Naive thymus-derived CD8-positive, alpha-beta T cell (primary cell): ENCODE measurements at places on chromosomes 4 and X. TPM values are rescaled to one million over a fixed set of nuclear protein-coding genes. Genes with fewer than 3 reads are reported as not detected.

The MAGED4 gene
- 1.5 TPM for total RNA-seq

The GAGE12F gene
- total RNA-seq = not detected

GRCh38 chr4:81629366-81629765 is 157.7 kb upstream of the RASGEF1B start:
- no peak overlapping the region for H3K27ac ChIP-seq
- no peak overlapping the region for H3K4me3 ChIP-seq
- H3K27me3 ChIP-seq = no peaks in the 10 kb centered on the region
- DNase-seq = no peak

DNA sequence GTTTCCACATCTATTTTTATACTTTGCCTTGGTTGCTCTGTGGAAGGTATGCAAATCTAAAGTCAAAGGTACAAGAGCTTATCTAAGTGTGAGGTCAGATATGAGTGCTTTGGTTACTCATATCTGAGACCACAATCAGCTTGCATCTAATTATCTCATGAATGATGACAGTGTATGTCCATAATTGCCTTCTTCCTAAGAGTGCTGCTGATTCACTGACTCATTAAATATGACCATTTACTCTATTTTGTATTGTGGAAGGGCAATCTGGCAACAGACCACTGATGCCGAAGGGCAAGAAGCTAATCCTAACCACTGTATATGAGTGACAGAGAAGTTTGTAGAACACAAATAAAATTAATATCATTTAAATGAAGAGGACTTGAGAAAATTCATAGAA is 1190.2 kb upstream of the AGA start:
- no peaks in the 10 kb centered on the region for H3K36me3 ChIP-seq
- H3K4me3 ChIP-seq = no peak overlapping the region
- H3K27me3 ChIP-seq = no peaks in the 10 kb centered on the region
- no peaks in the 10 kb centered on the region for H3K4me1 ChIP-seq

The ARAP2 gene
- total RNA-seq = 46.3 TPM

DNA sequence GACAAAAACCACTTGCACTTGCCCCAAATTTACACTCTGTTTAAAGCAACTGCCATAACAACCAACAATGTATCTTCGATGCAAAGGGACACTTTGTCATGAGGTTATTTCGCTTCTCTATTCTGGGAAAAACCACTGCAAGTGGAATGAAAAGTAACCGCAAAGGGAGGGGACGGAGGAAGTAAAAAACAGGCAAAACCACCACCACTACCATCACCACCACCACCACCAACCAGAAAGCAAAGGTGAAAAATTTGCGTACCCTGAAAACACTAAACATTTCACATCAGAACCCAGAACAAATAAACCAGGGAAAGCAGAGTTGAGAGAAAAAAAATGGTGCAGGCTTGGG is 1.2 kb upstream of the N4BP2 start:
- peak overlapping the region; percentile 96 for H3K27ac ChIP-seq
- peak overlapping the region; percentile 95 for H3K4me3 ChIP-seq
- H3K27me3 ChIP-seq = no peaks in the 10 kb centered on the region
- peak; percentile 33 for DNase-seq
- peaks cover 33% of the 10 kb centered on the region for H3K4me1 ChIP-seq

The NUP62CL gene
- 5.7 TPM for total RNA-seq

DNA sequence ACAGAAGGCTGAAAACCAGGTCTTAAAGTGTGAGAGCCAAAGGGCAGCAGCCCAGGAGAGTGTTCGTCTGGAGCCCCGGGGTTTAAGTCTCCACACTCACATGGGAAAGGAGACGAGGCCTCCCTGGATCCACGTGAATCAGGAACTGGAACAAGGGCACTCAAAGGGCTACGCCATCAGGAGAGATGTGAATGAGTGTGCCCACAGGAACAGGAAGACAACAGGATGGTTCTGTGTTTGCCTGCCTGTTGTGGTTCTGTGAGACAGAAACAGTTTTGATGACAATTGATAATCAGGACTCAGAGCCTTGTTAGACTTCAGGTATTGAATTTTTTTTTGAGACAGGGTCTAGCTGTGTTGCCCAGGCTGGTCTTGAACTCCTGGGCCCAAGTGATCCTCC is 4.9 kb upstream of the CTBP1 start:
- no peaks in the 10 kb centered on the region for H3K27me3 ChIP-seq
- H3K27ac ChIP-seq = peak overlapping the region; percentile 95
- H3K4me3 ChIP-seq = peak overlapping the region; percentile 66
- DNase-seq = no peak
- H3K36me3 ChIP-seq = peaks cover 2% of the 10 kb centered on the region

The SPARCL1 gene
- not detected for total RNA-seq

DNA sequence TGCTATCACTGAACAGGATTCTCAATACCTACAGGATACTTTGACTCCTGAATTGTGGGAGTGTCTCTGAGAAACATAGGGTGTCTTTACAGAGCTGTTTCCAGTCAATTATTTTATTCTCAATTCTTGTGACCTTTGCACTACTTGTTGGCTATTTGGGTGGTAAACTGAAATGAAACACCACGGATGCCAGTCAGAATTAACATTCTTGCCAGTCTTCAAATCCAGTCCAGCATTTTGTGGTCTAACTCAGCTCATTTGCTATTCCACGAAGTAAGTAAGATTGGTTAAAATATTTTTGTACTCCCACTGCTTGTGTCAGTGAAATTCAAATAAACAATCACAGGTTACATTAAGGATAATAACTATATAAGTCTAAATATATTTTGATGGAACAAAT is 197.9 kb downstream of the ANKRD50 start:
- no peaks in the 10 kb centered on the region for H3K27me3 ChIP-seq
- no peak overlapping the region for H3K4me3 ChIP-seq
- H3K36me3 ChIP-seq = no peaks in the 10 kb centered on the region
- DNase-seq = no peak

DNA sequence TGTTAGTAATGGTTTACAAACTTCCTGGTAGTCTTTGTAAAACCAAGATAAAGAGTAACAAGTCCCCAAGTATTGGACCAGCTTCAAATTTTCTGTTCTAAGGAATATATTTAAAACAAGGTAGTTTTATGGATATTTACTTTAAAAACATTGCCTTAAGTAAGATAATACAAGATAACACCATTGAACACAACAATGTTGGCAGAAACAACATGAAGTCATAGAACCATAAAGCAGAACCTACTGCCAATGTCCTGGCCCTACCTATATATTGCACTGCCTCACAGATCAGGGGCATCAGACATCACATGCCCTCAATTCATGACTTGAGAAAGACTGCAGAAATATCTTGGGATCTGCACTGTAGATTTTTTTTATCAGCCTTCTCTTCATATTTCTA is 1176.2 kb downstream of the PCDH7 start:
- H3K27me3 ChIP-seq = no peaks in the 10 kb centered on the region
- no peaks in the 10 kb centered on the region for H3K36me3 ChIP-seq
- no peak overlapping the region for H3K27ac ChIP-seq
- H3K4me3 ChIP-seq = no peak overlapping the region
- no peak for DNase-seq

- no peak overlapping the region for H3K27ac ChIP-seq
- DNase-seq = no peak
- peaks cover 5% of the 10 kb centered on the region for H3K27me3 ChIP-seq
- H3K4me3 ChIP-seq = no peak overlapping the region
- H3K4me1 ChIP-seq = no peaks in the 10 kb centered on the region
- H3K36me3 ChIP-seq = no peaks in the 10 kb centered on the region
Measured at GRCh38 chr4:174713821-174714220, 115.2 kb downstream of the GLRA3 start.

The FBXO8 gene
- 21.9 TPM for total RNA-seq

GRCh38 chr4:129328162-129328561 is 232.2 kb downstream of the C4orf33 start:
- no peak overlapping the region for H3K27ac ChIP-seq
- no peaks in the 10 kb centered on the region for H3K36me3 ChIP-seq
- no peak overlapping the region for H3K4me3 ChIP-seq
- peaks cover 4% of the 10 kb centered on the region for H3K27me3 ChIP-seq
- no peak for DNase-seq
- H3K4me1 ChIP-seq = no peaks in the 10 kb centered on the region

DNA sequence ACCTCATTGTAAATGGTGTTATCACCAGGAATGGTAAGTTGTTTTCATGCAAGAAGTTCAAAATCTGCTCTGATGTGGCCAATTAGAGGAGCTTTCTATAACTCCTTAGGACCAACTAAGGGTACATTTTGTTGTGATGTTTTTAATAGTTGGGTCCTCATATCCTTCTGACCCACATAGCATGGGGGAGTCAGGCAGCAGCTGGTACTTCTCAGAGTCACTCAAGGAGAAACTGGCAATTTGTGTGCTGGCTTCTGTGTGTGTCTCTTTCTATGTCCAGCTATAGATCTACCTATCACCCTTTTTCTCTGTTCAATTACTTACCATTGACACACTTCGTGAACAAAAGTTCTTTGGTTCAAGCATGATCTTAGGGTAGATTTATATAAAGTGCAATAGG is 194.3 kb upstream of the TENM3 start:
- DNase-seq = no peak
- no peaks in the 10 kb centered on the region for H3K36me3 ChIP-seq
- H3K27me3 ChIP-seq = no peaks in the 10 kb centered on the region
- no peaks in the 10 kb centered on the region for H3K4me1 ChIP-seq

DNA sequence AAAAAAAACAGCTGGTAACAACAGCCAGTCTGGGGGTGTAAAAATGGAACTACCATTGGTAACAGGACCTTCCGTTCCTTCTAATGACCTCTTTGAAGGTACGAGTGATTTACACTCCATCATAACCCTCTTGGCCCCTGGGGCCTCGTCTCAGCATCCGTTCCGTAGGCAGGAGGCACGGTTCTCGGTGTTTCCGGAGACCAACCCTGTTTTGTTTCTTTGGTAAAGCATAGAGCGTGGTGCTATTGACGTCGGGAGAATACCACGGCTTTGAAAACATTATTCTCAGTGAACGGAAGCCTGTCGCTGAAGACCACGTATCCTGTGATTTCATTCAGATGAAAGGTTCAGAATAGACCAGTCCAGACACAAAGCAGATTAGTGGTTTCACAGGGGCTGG is 198.9 kb downstream of the ASMT start:
- H3K4me3 ChIP-seq = peak overlapping the region; percentile 7
- peaks cover 4% of the 10 kb centered on the region for H3K36me3 ChIP-seq
- no peak overlapping the region for H3K27ac ChIP-seq
- H3K4me1 ChIP-seq = no peaks in the 10 kb centered on the region
- no peak for DNase-seq
- no peaks in the 10 kb centered on the region for H3K27me3 ChIP-seq

DNA sequence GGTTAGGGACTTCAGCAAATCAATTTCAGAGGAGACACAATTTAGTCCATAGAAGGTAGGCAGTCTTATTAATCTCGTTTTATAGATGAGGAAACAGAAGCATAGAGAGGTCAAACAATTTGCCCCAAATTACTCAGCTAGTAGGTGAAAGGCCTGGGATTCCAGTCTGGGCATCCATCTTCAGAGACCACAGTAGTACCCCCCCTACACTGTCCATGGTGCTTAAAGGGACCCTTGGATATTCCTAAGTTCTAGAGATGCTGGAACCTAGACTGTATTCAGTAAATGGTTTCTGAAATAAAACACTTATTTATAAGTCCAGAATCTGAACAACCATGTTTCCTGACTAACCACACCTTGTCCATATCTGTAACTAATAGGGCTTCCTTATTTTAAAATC is 174.8 kb downstream of the CEP135 start:
- H3K27ac ChIP-seq = no peak overlapping the region
- no peaks in the 10 kb centered on the region for H3K4me1 ChIP-seq
- peaks cover 8% of the 10 kb centered on the region for H3K27me3 ChIP-seq
- H3K36me3 ChIP-seq = no peaks in the 10 kb centered on the region
- no peak for DNase-seq

- DNase-seq = no peak
- no peaks in the 10 kb centered on the region for H3K4me1 ChIP-seq
Measured at GRCh38 chr4:158422546-158422945, 99.1 kb upstream of the RXFP1 start.

DNA sequence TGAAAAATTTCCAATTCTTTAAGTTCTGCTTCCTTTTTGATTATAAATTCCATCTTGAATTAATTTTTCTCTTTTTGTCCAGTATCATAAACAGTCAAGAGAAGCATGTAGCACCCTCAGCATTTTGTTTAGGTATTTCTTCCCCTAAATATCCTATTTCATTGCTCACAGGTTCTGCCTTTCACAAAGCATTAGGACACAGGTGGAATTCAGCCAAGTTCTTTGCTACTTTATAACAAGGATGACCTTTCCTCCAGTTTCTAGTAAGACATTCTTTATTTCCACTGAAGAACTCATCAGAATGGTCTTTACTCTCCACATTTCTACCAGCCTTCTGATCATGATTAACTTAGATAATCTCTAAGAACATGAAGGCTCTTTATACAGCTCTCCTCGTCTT is 7.4 kb downstream of the SLC9B1 start:
- peak overlapping the region; percentile 13 for H3K27ac ChIP-seq
- H3K4me3 ChIP-seq = no peak overlapping the region
- H3K36me3 ChIP-seq = no peaks in the 10 kb centered on the region
- DNase-seq = no peak
- H3K27me3 ChIP-seq = no peaks in the 10 kb centered on the region

The CXorf51B gene
- total RNA-seq = not detected

The TMEM47 gene
- not detected for total RNA-seq

DNA sequence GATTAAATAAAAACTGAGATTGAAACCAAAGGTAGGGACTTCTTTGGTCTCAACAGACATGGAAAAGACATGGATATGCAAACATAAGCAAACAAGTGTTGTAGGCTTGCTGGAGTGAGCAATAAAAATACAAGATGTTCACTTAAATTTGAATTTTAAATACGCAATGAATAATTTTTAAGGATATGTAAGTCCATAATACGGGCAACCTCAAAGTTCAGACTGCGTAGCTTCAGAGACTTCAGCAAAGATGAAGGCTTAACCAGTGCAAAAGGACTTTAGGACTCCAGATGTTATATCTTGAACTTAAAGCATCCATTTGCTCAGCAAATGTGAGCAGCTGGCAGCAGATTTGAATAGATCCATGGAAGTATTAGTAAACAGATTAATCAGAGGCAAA is 549.3 kb downstream of the ARAP2 start:
- H3K27ac ChIP-seq = no peak overlapping the region
- no peak overlapping the region for H3K4me3 ChIP-seq
- DNase-seq = no peak
- no peaks in the 10 kb centered on the region for H3K36me3 ChIP-seq

DNA sequence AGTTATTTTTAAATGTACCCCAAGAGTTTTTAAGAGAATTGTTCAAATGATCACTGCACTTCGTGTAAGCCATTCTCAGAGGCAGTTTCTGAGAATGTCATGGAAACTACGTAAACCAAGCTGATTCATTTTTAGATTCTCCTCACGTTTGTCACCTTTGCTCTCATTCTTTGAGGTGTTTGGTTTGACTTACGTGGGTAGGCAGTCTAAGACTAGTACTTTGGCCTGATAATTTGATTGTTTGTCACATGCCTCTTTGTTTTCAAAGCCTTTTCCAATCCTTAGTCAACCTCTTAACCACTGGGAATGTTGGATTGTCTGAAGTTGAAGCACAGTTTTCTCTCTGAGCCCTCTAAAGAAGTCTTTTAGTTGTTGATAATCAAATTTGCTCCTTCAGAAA is 10.5 kb downstream of the SEPTIN11 start:
- no peak overlapping the region for H3K4me3 ChIP-seq
- no peaks in the 10 kb centered on the region for H3K27me3 ChIP-seq
- no peak overlapping the region for H3K27ac ChIP-seq
- DNase-seq = no peak
- peaks cover 24% of the 10 kb centered on the region for H3K4me1 ChIP-seq

- no peak overlapping the region for H3K27ac ChIP-seq
- no peaks in the 10 kb centered on the region for H3K27me3 ChIP-seq
- DNase-seq = no peak
Measured at GRCh38 chrX:133933316-133933715, 52.1 kb downstream of the GPC3 start.
